ENCODE measurements at places on chromosomes 6 and 20.

GRCh38 chr6:129567374-129567773, 142.6 kb downstream of the ARHGAP18 start:
- DNase-seq = no peak

DNA sequence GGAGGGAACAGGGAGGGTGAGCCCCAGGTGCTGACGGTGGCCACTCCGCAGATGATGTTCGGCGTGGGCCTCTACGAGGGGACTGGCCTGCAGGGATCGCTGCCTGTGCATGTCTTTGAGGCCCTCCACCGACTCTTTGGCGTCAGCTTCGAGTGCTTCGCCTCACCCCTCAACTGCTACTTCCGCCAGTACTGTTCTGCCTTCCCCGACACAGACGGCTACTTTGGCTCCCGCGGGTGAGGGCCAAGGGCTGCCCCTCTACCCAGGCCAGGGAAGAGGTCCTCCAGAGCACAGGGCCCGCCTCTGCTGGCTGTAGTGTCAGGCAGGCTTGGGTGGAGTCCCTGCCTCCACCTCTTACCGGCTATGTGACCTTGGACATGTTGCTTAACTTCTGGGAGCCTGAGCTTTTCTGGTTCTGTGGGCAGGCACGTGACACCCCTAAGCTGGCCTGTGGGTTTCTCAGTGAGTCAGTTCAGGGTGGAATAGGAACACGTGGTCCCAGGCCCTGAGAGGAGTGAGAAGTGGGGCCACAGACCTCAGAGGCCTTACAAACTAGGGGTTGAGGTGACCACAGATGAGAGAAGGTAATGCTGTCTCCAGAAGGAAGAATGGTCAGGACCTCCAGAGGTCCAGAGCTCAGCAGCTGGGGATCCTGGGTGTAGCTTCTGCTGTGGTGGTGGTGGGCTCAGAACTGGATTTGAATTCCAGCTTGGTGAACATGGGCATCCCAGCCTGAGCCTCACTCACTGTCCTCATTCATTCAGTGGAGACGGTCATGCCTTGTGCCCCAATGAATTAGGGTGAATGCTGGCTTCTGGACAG, 11.9 kb downstream of the PCIF1 start:
- no peak for DNase-seq

- DNase-seq = no peak
These were observed 37.0 kb upstream of the ASCC3 start for GRCh38 chr6:100918152-100918551.

DNA sequence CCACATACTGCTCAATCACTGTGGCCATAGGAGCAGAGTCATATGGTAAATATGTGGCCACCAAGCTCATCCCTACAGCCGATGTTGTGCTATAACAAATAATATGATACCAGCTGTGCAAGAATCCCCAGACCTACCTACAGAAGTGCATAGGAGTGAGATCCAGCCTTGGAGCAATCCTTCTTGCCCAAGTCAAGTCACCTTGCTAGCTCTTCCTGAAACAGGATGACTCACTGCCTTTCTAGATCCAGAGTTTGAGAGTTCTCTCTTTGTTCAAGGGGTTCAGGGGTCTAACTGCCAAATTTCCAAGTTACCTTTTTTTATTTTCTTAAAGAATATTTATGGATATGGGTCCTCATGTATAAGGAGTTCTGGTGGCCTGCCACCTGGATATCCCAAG, 195.7 kb upstream of the MAN1A1 start:
- DNase-seq = no peak

DNA sequence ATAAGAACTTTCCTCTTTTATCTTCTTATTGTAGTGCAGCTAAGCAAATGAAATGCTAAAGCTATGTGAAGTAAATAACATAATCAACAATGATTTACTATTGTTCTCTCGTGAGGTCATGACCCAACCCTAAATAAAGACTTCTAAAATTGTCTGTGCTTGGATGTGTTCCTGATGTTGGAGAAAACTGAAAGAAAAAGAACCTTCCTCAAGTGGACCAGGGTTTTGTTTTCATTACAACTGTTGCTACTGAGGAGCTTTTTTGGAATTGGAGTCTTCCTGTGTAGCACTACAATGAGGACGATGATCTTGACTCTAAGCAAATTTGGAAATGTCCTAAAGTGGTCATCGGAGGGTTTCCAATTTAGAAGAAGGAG, 59.7 kb upstream of the SUPT3H start:
- no peak for DNase-seq

- DNase-seq = no peak
These were observed 743.3 kb downstream of the CD109 start for GRCh38 chr6:74439123-74439811.

DNA sequence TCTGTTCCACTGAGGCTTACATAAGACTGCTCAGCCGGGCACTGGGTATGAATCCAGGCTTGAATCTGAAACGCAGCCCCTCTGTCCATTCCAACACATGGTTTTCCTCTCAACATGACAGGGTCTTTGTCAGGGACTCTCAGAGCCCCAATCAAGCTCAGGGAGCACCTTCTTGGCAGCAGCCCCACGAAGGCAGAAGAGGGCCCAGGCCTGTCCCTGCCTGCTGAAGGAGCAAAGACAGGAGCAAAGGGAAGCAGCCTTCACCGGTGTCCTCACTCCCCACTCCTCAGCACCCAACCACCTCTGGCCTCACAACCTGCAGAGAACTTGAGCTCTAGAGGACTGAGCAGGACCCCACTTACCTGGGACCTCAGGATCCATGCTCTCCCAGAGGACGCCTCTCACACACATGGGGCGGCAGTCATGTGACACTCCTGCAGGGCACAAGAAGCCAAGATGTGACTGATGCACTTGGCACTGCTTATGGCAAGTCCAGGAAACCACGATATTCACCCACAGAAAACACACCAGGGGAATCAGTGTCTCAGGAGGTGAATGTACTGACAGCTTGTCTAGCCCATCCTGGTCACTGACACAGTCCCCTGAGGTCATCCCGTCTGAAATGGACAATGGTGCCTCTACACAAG, 4.3 kb downstream of the SNHG17 start:
- no peak for DNase-seq

DNA sequence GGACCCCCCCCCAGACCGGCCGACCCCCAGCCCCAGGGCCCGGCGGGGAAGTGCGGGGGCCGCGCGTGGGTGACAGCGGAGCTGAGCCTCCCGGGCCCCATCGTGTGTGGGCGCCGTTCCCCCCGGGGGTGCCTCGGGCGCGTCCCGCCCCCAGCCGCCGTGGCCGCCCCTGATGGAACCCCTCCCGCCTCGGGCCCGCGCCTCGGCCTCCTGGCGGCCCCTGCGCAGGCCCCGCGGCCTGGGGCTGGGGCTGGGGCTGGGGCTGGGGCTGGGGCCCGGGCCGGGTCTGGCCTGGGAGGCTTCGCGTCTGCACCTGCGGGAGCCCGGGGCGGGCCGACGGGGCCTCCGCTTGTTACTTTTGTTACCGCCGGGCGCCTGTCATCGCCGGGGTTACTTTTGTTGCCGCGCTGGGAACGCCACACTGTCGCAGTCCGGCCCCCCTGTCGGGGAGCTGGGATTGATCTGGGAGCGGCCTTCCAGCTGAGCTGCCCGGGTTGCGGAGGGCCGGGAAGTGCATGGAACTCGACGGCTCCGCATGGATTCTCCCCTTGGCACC, 598 bp downstream of the OGFR start:
- DNase-seq = no peak

DNA sequence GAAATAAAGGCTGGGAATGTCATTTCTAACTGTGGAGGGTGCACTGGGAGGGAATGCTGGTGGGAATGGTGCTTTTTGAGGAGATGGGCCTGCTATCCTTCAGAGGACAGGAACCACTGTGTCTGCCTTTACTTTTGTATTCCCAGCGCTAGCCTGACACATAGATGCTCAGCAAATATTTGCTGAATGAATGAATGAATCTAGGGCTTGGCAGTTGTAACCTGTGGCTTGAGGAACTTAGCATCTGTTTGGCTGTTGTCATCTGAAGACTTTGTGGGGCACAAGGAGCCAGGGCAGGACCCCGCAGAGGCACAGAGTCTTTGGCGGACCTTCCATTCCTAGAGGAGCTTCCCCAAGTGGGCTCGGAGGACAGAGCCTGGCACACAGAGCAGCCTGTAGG, 6.1 kb downstream of the TOX2 start:
- DNase-seq = no peak

DNA sequence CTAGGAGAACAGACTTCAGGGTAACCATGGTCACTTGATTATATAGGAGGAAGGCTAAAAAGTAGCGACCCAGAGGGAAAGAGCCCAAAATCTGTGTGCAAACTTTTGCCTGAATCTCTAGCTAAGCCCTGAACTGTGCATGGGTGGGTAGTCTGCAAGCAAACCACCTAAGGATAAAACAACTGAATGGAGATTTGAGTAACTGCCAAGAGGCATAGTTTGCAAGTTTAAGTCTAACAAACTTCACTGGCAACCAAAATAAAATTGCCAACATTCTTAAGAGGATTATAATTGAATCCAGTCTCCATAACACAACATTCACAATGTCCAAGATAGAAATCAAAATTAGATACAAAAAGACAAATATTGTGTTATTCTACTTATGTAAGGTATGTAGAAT, 192.0 kb upstream of the PLN start:
- no peak for DNase-seq

GRCh38 chr6:44062771-44063560, 64.3 kb downstream of the MRPL14 start:
- DNase-seq = no peak

GRCh38 chr6:37454420-37455140, 21.6 kb downstream of the CMTR1 start:
- no peak for DNase-seq
